ENCODE measurements at places on chromosomes 16 and 17.

DNA sequence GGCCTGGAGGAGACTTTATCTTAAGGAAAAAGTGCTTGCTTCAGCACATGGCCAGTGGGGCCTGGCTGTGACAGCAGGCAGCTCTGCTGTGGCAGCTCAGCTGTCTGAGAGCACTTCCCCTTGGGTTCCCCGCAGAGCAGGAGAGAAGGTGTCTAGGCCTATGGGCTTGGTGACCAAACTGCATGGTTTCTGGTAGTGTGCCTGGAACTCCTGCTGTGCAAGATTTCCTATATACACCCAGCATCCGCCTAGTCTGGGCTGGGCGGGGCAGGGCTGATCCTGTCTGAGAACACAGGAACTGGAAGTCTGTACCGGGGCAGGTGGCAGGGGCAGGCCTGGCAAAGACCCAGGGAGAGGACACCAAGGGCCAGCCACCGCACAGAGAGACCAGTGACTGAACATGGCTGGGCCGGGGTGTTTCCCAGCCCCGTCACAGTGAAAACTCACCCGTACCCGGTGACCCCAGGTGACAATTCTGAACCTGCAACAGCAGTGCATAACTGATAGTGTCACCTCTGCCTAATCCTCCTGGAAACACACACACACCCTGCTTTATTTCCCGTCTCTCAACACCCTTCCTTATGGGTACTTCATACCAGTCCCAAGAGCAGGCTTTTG lies 39.3 kb downstream of the CHD9 start:
- peak; percentile 85 for DNase-seq

DNA sequence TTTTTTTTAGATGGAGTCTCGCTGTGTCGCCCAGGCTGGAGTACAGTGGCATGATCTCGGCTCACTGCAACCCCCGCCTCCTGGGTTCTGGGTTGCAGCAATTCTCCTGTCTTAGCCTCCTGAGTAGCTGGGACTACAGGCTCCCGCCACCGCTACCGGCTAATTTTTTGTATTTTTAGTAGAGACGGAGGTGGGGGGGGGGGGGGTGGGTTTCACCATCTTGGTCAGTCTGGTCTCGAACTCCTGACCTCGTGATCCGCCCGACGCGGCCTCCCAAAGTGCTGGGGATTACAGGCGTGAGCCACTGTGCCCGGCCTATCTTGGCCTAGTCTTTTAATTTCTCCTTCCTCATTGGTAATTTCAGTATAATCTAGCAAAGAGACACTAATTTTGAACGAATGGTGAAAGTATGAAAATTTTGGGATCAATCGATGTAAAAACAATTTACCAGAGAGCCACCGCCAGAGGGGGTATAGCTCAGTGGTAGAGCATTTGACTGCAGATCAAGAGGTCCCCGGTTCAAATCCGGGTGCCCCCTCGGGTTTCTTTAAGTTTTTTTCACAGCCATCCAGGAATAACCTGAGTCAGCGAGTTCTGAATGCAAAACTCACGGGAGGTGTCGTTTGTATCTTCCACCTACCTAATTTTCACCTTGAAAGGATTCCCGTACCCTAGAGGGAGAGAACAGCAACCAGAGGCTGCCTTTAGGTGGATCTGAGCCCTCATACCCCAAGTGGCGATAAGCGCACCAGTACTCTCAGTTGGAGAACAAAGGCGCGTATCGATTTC lies 2.5 kb upstream of the LASP1 start:
- DNase-seq, result peak; percentile 96

DNA sequence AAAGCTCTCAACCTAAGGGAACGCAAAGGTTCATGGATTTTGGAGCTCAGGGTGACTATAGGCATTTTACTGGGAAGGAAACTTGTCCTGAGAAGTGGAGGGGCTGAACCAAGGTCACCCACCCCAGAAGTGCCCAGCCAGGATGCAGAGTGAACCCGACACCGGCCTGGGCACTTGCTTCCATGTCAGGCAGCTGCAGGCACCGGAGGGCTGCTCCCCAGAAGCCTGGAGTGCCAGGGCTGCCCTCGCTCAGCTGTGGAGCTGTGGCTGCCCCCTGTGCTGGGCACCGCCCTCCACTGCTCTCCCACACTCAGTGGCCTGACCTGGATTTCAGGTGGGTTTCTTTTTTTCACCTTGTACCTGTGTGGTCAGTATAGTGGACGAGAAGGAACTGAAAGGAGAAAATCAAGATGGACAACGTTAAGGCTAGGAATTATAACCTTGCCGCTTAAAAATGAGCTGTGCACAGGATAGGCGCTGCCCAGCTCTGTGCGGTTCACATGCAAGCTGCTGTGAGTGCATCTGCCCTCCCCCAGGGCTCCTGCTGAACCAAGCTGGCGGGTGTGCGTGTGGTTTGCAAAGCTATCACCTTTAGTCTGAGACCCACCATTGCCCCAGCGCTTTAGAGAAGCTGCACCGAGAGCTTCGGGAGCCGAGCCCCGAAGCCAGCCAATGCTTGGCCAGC lies 2.2 kb downstream of the MAPK8IP3 start:
- DNase-seq, result no peak

DNA sequence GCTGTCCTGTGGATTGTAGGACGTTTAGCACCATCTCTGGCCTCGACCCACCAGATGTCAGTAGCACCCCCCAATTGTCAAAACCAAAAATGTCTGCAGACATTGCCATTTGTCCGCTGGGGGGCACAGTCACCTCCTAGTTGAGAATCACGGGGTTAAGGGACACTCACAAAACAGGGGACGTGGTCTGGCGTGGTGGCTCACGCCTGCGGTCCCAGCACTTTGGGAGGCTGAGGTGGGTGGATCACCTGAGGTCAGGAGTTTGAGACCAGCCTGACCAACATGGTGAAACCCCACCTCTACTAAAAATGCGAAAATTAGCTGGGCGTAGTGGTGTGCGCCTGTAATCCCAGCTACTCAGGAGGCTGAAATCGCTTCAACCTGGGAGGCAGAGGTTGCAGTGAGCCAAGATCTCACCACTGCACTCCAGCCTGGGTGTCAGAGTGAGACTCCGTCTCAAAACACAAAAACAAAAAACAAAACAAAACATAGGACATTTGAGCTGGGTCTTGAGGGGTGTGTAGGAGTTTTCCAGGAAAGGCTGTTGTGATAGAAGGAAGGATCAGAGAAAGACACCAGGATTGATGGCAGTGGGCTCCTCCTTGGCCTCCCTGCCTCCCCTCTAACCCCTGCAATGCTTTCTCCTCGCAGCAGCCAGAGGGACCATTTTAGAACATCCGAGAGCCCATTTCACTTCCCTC lies 171.8 kb upstream of the GSE1 start:
- DNase-seq, result no peak

DNA sequence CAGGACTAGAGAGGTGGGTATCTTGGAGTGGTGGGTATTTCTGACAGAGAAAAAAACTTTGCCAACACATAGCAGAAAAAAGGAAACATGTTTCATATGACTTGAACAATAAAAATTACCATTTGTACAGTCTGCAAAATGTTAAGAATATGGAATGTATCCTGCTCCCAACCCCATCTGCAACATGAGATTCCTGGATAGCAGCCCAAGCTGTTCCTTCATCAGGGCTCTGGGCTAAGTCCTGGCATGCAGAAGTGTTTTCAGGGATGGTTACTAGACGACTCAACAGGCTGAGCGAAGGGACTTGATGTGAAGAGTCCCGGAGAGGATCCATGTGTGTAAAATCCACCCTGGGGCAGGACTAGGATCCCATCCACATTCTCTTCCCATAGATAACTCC lies 121.0 kb upstream of the IRX3 start:
- no peak for DNase-seq

DNA sequence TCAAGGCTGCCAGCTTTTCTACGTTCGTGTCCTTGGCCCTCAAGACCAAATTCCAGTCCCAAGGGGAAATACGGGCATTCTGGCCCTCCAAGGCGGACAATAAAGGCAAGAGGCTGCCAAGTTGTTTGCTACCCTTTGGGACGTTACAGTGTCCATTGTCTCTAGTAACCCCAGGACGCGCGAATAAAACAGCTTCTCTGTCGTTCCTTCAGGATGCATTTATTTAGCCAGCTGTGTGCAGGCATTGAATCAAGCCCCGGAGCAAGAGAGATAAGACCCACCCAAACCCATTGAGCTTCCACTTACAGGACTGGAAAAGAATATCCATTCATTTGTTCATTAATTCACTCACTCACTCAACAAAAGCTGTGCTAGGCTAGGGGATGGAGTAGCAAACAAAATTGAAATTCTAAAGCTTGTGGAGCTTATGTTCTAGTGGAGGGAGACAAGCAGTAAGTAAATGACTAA lies 656 bp downstream of the MRPL58 start:
- no peak for DNase-seq

DNA sequence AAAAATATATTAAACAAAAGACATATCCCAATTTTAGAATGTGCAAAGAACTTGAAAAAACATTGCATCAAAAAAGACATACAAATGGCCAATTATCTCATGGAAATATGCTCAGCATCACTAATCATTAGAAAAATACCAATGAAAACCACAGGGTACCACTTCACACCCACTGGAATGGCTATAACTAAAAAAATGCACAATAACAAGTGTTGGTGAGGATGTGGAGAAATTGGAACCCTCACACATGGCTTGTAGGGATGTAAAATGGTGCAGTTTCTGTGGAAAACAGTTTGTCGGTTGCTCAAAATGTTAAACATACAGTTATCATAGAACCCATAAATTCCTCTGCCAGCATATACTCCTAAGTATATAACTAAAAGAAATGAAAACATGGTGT lies 796 bp upstream of the PSMB6 start:
- DNase-seq, result no peak

DNA sequence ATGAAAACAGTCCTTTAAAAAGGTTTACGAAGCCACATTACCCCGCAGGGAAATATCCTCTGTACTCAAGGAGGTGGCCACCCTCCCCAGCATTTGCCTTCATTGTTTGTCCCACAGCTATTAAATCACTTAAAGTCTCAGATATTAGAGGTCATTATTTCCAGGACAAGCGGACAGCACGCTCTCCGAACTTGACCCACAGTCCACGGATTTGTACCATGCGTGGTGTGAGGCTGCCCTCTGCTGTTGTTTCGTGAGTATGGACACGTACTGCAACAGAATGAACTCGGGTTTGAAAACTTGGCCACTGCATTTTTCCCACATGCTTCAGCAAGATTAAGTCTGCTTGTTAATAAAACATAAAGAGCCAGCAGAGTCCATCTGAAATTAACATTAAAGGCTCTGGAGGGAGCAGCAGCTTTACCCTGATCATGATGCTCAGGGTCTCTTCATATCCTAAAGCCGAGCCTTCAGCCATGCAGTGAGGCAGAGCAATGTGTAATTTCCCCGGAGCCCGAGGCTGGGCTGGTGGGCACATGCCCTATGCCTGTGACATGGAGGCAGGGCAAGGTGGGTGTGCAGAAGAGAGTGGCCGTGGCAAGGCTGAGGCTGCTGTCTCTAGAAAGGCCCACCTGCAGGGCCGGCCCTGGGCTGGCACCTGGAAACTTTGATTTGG lies 19.7 kb downstream of the MEAK7 start:
- peak; percentile 65 for DNase-seq

DNA sequence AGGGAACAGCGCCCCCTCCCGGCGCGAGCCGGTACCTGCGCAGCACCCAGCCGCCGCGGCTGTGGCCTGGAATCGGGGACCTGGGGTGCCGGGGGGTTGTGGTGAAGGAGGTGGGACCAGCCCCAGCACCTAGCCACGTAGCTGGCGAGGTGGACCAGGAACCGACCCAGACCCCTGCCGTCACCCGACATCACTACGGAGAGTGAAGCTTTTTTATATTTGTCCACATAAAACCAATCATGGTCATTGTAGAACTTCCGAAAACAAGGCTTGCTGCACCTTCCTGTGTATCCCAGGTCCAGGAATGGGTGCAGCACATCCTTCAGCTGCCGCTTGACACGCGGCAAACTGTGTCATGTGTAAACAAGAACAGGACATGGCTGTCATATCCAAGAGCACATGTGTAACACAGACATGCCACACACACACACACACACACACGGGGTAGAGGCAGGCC lies 1.3 kb downstream of the HBQ1 start:
- no peak for DNase-seq

DNA sequence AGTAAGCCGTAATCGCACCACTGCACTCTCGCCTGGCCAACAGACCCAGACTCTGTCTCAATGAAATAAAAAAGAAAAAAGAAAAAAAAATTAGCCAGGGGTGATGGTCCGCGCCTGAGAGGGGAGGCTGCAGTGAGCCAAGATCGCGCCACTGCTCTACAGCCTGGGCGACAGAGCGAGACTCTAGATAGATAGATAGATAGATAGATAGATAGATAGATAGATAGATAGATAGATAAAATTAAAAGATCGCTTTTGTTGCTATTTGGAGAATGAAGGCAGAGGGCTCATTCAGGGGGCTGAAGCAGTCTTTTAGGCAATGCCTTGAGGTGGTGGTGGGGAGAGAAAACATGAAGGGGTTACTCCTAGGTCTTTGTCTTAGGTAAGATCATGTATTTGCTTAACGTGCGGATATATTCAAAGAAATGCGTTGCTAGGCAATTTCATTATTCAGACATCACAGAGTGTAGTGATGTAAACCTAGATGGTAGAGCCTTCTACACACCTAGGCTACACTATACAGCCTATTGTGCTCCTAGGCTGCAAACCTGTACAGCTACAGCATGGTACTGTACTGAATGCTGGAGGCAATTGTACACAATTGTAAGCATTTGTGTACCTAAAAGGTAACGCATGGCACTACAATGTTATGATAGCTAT lies 4.3 kb upstream of the HES7 start:
- DNase-seq, result no peak
